ENCODE measurements at places on chromosomes 12 and 14.
A peak's percentile ranks its signal among the peaks of the same experiment; 100 is the strongest.

GRCh38 chr12:108551535-108551934 lies 9.4 kb downstream of the SART3 start:
- DNase-seq, result no peak

GRCh38 chr12:45879363-45879895 lies 110.9 kb downstream of the SCAF11 start:
- DNase-seq, result no peak

DNA sequence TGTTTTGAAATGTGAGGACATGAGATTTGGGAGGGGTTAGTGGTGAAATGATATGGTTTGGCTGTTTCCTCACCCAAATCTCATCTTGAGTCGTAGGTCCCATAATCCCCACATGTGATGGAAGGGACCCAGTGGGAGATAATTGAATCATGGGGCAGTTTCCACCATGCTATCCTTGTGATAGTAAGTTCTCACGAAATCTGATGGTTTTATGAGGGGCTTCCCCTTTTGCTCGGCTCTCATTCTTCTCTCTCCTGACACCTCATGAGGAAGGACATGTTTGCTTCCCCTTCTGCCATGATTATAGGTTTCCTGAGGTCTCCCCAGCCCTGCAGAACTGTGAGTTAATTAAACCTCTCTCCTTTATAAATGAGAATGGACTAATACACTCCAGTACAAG lies 18.0 kb downstream of the GALNT6 start:
- no peak for DNase-seq

GRCh38 chr14:46048127-46048526 lies 603.5 kb downstream of the RPL10L start:
- peak; percentile 28 for DNase-seq

DNA sequence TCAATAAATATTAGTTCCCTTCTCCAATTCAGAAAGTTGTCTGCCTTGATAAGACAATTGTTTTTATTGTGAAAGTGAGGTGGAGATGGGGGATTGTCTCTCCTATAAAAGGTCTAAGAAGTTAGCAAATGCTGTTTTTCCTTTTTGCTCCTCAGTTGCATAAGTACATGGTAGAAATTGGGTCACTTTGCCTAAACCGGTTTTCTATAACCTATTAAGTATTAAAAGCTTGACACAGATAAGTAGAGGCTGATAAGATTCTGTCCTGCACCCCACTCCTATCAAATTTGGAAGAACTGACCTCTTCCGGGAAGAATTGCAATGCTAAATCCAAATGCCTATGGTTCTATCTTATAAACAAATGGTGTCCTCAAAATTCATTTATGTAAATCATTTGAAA lies 7.0 kb downstream of the SLCO1B1 start:
- no peak for DNase-seq

- DNase-seq, result no peak
Observed at GRCh38 chr14:101495284-101495683, 66.0 kb upstream of the DIO3 start.

- no peak for DNase-seq
Observed at GRCh38 chr12:10214136-10214894, 1.6 kb downstream of the GABARAPL1 start.

DNA sequence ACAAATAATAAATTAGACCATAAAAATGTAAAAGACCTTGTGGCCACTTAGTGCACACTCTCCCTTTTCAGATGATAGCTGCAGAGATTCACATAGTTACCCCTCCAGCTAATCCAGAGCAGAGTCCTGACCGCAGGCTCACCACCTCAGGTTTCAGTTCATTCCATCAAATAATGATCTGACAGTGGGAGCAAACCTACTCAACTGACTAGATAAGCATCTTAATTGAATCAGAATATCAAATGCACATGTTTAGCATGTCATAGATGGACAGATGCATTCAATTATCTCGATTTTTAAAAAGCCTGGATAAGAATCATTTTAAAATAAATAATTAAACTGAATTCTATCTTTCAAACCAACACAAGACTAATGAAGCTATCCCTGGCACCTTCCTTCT lies 242.3 kb upstream of the PDZRN4 start:
- DNase-seq, result no peak

GRCh38 chr14:85180876-85181275 lies 349.1 kb upstream of the FLRT2 start:
- no peak for DNase-seq

DNA sequence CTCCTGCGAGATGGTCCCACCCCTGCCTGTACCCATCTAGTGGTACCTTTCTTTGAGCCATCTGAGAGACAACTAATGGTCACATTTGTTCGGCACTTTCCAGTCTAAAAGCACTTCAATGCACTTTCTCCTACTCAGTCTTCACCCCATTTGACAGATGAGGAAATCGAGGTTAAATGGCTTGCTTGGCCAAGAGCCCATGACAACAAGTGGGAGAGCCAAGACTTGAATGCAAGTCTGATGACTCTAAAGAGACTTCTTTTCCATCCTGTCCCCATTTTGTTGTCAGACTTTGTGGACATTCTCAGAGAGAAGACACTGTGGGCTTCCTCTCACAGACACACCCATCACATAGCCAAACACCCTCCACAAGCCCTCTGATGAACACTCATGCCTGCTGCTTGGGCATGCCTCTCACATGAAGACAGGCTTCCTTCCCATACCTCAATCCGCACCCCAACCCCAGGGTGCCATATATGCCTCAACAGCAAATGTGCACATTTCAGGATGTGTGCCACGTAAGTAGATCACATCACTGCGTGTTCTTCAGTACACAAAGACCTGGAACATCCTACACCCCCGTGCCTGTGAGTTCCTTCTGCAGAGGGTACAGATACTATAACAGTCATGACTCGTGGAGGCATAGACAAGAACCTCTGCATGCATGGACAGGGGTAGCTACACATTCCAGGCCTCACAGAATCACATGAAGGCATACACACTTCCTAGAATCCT lies 805 bp downstream of the MYH7 start:
- no peak for DNase-seq

All from NCI-H2081 (cell line).